DMS79 (cell line): ENCODE measurements at places on chromosomes 2 and 18.

DNA sequence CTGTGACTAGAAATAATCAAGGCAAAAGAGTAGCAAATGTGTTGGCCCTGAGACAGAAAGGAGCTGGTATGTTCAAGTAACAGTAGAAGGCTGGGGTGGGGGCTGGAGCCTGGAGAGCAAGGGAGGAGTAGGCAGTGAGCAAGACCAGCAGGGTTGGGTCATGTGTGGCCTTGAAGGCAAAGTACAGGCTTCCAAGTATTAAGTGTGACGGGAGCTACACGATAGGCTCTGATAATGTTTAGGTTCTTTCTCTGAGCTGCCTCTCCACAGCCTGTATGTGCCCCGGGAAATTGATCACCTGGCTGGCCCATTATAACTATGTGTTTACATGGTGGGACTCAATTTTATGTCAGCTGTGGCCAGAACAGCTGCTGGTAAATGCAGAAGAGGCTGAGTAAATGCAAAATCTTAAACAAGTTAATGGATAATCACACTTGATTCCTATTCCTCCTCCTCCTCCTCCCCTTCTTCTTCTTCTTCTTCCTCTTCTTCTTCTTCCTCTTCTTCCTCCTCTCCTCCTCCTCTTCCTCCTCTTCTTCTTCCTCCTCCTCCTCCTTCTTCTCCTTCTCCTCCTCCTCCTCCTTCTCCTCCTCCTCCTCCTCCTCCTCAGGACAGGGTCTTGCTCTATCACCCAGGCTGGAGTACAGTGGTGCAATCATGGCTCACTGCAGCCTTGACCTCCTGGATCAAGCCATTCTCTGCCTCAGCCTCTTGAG is 9.3 kb downstream of the IL1F10 start:
- no peak for DNase-seq

DNA sequence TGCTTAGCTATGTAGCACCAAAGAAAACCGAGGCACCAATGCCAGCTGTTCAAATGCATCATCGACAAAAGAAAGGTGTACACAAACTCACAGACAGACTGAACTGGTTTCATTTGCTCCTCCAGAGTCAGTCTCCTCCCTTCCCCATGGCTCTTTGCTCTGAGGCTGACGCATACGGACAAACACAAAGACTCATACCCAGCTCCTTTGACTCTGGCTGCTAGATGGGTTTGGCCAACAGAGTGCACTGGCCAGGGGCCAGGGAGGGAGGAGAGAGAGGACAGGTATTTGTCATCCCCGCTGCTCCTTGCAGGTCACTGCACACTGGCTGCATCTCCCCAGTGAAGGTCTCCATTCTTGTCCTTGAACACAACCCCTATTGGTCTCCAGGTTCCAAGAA is 40.7 kb downstream of the DNER start:
- DNase-seq, result no peak

GRCh38 chr18:49874238-49874637 is 60.9 kb upstream of the ACAA2 start:
- no peak for DNase-seq

DNA sequence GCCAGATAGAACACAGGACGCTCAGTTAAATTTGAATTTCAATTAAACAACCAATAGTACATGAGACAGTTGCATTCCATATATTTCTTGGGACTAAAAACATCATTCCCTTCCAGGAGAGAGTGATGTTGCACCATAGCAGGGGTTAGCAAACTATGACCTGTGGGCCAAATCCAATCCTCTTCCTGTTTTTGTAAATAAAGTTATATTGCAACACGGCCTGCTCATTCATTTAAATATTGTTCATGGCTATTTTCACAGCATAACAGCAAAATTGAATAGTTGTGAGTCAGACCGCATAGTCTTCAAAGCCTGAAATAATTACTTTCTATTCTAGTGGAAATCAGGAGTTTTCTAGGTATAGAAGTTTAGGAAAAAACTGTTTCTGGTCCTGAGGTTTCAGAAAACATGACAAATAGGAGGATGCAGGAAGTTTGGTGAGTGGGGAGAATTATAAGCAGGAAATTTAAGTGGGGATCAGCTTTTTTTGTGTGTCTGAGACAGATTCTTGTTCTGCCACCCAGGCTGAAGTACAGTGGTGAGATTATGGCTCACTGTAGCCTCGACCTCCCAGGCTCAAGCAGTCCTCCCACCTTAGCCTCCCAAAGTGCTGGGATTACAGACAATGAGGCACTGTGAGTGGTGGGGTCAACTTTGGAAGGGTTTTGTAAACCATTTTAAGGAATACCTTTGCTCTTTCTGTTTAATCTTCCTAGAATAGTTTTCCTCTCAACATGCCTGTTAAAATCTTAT is 131.5 kb downstream of the SOCS6 start:
- DNase-seq, result no peak

DNA sequence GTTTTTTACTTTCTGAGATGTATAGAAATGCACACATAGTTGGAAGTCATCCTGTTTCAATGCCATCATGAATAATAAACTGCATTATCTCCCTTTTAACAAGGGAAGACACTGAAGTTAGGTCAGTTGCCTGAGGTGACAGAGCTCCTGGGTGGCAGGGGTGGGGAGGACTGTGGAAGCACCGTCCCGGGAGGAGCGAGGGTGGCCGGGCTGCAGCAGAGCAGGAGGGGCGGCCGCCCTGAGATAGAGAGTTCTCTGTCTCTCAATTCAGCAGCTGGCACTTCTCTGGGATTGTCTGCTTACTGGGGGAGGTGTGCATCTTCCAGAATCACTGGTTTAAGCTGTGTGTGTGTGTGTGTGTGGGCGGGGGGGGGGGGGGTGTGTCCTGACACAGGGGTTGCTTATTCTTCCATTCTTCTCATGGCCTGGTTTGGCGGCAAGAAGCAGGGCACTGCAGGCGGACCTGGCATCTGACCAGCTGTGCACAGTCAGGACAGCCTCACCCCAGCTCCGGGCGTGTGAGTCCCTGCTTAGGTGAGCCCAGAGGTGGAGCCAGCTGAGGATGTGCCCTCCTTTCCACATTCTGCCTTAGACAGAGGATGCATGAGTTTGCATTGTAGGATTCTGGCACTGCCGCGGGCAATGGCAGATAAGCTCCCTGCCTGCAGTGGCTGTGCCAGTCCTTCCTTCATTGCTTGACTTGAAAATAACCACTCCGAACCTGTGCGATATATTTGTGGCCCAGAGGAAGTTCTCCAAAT is 40.4 kb downstream of the VWA3B start:
- no peak for DNase-seq

GRCh38 chr2:9993488-9994165 is 42.1 kb downstream of the GRHL1 start:
- DNase-seq, result no peak

DNA sequence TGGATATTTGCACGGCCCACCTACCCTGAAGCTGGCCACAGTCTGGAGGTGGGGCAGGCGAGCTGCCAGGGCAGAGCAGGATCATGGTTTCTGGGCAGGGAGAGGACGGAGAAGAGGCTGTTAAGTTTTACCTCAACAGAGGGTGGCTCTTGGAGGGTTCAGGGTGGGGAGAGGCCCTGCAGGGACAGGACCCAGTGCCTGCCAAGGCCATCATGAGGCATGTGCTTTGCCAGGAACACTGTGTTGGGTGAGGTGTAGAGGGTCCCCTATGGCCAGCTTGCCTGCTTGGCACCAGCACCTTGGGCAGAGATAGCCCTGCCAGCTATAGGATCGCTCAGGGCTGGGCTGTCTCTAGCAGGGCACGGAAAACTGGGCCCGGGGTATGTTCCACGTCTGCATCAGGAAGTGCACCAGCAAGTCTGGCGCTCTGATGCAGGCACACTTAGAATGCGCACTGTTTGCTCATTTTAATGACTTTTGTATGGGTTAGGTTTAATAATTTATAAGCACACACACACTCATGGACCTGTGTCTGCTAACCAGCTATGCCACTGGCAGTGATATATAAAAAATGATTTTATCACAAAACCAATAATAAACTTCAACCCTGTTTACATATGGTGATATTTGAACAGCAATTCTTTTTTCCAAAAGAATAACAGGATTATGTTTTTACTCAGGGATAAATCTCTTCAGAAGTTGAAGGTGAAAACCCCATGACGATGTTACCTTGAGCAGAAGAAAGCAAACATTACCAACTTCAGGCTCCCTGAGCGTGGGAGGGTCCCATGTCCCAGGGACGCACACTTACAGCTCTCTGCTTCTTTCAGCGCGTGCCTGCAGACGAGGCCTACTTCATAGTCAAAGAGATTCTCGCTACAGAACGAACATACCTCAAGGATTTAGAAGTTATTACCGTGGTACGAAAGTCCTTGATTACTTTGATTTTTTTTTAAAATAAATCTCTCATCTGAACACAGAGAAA is 46.4 kb downstream of the STK25 start:
- no peak for DNase-seq

DNA sequence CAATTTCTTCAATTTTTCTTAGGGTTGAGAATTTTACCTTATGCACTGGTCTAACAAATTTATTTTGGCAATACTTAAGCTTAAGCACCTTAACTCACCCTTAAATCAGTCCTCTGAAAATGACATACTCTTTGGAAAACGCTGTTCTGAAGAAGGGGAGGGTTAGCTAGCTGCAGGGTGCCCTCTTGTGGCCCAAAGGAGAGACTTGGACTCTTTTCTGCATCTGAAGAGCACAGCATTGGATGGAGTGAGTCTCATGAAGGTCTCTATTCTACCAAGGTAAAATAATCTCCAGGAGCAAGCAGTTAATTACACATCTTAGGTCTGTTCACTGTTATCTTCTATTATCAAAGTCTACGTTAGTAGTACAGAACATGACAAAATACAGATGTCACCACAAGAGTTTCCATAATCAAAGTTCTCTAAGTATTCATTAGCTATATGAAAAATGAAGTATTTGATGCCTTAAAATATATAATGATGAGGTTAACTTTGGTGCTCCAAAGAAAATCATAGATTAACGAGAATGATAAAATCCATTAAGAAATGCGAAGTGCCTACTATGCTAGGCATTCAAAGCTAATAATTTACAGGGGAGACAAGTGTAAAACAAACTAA is 24.4 kb downstream of the PUM2 start:
- DNase-seq, result no peak

- no peak for DNase-seq
Measured at GRCh38 chr2:29001806-29002205, 20.7 kb downstream of the TOGARAM2 start.

DNA sequence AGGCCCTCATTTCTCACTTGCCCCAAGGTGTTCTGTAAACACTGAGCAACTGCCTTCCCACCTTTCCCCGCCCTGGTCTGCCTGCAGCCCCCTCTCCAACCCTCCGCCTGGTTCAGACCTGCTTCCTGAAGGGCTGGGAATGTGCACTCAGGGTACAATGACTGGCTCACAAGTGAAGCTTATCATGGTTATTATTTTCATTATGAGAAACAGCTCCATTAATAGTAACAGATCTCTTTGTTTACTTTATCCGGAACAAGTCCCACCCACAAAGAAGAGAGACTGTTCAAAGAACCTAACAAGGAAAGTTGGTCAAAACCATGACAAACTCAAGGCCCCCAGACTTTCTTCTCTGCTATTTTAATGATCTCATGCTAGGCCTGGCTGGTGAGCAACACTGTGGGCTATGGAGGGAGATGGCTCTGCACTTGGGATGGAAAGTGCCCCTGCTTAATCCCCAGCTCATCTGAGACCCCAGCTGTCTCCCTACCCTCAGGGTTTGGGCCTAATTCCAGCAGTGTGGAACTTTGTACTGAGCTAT is 36.7 kb downstream of the ARHGAP25 start:
- no peak for DNase-seq

GRCh38 chr2:169031202-169031601 is at the start of gene ABCB11:
TSS of gene ABCB11 (minus strand) at chr2:169031324. CDS start at chr2:169018125, 13,199 bp downstream.
- no peak for DNase-seq

DNA sequence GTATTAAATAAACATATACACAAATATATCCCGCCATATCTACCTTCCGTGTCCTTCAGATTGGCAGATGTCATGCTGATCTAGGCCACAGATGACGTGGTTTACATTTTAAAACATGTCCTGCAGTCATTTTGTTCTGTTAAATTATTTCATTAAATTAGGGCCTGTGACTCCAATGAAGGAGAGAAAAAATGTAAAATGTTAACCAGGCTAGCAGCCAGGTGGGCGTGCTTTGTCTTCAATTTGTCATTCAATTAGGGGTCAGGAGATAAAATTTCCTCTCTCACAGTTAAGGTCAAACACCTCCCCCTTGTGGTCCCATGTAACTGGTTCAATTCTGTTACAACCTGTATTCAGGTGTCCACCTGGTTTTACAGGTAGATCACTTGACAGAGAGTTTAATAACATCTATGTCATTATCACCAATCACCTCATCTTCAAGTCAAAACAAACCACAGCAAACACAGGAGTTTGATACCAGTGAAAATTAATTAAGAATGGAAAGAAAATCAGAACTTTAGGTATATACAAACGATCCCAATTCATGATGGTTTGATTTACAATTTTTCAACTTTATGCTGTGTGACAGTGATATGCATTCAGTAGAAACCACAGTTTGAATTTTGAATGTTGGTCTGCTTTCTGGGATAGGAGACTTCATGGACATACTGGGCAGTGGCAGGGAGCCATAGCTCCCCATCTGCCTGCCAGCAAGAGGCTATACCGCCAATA is 339.4 kb downstream of the CMPK2 start:
- peak; percentile 32 for DNase-seq

DNA sequence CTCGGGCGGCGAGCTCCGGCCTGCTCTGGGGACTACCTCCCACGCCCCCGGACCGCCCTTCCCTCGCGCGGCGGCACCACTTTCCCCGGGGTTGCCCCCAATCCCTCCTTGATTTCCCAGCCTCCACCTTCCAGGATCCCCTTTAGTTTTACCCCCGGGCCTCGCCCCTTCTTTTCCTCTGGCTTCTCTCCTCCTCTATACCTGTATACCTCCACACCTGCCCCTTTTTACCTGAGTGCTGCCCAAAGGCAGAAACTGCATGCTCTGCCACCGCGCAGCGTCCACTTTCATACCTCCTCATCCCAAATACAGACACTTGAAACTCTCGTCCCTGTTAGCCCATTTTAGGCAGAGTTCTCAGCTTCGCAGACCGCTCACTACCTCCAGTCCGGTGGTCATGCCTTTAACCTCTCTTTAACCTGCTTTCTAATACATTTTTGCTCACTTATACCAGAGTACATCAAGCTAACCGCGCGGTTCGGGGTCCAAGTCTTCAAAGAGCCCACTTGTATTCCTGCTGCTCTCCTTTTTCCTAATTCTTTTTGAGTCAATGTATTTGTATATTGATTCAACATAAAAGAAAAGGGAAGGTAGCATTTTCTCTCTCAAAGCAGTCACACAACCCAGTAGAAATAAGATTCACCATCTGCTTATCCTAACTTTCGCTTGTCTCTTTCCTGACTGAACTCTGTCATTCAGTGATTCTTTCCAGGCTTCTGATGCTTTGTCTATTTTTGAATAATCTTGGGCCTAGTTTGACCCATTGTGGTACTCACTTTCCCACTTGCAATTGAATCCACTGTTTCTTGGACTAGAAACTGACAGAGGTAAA is 901 bp downstream of the SPOPL start:
- peak; percentile 12 for DNase-seq

DNA sequence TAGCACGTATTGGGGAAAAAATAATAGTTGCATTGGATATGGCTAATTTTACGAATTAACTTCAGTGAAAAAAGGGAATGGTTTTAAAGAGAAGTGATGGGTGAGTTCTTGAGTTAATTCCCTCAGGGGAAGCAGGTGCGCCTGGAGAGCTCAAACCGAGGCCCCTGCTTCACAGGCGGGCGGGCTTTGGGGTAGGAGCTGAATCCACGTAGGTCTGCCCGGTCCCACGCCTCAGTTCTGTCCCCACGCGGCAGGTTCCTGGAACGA is 44.1 kb downstream of the GORASP2 start:
- no peak for DNase-seq

GRCh38 chr2:23566241-23567142 is 181.5 kb downstream of the KLHL29 start:
- no peak for DNase-seq
